ENCODE measurements at places on chromosomes 2 and 18. TPM values are rescaled to one million over a fixed set of nuclear protein-coding genes. Genes with fewer than 3 reads are reported as not detected.

DNA sequence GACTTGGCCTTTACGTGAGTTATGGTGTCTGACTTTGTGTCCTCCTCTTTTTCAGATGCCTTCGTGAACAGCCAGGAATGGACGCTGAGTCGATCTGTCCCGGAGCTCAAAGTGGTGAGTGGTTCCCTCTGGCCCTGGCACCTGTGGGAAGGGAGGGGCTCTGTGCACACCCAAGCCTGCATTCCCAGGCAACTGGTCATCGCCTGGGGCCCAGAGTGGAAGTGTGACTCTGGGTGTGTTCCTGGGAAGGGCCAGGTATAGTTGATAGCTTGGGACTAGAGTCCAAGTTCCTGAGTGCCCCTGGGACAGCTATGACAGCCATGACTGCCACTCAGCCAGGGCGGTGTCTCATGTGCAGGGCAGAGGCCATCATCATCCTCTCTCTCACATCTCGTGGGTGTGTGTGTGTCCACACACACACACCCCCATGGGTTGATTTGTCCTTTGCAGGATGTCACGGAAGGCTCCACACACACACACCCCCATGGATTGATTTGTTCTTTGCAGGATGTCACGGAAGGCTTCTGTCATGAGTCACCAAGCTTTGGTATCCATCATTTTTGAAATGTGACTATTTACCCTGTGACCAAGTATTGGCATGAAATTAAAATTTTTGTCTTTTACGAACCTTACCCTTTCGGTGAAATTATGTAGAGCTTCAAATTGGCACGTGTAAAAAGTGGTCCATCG lies 215.4 kb downstream of the AGAP1 start:
- no peaks in the 10 kb centered on the region for H3K27me3 ChIP-seq
- no peak overlapping the region for H3K4me3 ChIP-seq
- no peaks in the 10 kb centered on the region for H3K36me3 ChIP-seq
- H3K27ac ChIP-seq: no peak overlapping the region
- no peaks in the 10 kb centered on the region for H3K4me1 ChIP-seq
- DNase-seq: no peak

Gene SERPINB5
- total RNA-seq: 7.3 TPM

DNA sequence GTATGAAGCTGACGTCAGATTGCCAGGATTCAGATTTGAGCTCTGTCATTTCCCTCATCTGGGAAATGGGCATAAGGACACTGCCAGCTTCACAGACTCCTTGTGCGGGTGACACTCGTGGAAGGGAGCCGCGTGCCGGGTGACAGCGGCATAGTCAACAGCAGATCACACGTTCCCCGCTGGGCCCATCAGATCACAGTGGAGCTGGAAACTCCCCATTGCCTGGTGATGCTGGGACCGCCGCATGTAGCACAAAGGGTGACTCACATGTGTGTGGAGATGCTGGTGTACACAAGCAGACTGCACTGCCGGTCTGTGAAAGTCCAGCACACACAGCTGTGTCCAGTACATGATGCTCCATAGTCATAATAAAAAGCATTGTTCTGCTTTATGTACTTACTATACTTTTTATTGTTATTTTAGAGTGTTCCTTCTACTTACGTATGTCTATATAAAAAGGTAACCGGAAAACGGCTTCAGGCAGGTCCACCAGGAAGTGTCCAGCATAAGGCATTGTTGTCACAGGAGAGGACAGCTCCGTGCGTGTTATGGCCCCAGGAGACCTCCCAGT lies 31.8 kb downstream of the SALL3 start:
- no peaks in the 10 kb centered on the region for H3K4me1 ChIP-seq
- no peaks in the 10 kb centered on the region for H3K36me3 ChIP-seq
- H3K27me3 ChIP-seq: peaks cover 1% of the 10 kb centered on the region
- no peak for DNase-seq
- no peak overlapping the region for H3K27ac ChIP-seq

Gene TSHZ1
- total RNA-seq: 18.2 TPM

- peak overlapping the region; percentile 100 for H3K4me3 ChIP-seq
- H3K27me3 ChIP-seq: no peaks in the 10 kb centered on the region
- peak; percentile 41 for DNase-seq
- H3K27ac ChIP-seq: peak overlapping the region; percentile 98
Measured at GRCh38 chr2:55048508-55049042, 1.7 kb downstream of the RTN4 start.

Gene GALNT3
- 24.5 TPM for total RNA-seq

Data from prostate gland (tissue), 2 donors.